ENCODE measurements at places on chromosomes 2 and 18. TPM values are rescaled to one million over a fixed set of nuclear protein-coding genes. Genes with fewer than 3 reads are reported as not detected.

DNA sequence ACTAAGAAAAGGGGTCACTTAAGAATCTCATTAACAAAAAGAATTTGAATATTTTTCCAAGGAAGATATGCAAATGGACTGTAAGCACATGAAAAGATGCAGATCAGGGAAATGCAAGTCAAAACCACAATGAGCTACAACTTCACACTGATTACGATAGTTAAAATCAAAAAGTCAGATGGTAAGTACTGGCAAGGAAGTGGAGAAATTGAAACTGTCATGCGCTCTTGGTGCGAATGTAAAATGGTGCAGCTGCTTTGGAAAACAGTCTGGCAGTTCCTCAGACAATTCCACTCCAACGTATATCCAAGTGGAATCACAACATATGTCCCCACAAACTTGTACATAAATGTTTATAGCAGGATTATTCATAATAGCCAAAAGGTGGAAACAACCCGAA, 81.4 kb downstream of the MSH2 start:
- DNase-seq, result no peak

DNA sequence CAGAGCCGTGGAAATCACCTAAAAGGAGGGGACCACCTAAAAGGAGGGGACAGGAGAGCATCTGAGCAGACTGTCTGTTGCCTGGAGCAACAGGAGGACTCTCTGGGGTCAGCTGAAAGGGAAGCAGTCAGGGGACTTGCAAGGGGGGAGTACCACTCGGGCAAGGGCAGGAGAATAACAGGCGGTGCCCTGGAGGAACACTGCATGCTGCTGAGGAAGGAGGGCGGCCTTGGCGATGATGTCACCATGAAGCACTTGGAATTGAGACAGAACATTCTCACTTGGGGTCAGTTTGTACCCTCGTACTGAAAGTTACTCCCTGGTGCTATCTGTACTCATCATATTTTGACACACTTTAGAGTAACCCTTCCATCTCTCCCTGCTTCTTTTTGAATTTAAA, 18.4 kb downstream of the SIX3 start:
- no peak for DNase-seq

- DNase-seq, result no peak
Observed at GRCh38 chr2:97995026-97995733, 568 bp downstream of the TMEM131 start.

PLB1 gene
- 8.2 TPM for total RNA-seq

FSIP2 gene
- 1.7 TPM for total RNA-seq

DNA sequence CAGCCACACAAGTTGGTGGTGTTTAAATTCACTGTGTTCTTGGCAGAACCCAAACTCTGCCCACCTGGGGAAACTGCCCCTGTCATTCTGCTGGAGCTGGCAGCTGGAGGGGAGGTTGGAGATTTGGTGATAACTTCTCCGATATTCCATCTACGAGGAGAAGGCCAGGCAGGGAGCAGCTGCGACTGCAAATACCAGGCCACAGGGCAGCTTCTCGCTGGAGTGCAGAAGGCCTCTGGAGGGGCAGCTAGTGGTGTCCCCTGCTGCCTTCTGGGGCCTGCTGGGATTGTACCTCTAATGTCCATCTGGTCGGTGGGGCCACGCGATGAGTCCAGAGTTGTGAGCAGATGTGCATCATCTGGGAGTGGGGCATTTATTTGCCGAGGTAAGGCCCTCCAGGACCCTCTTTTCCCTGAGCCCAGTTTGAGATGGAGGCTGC, 98.9 kb downstream of the ACKR3 start:
- no peak for DNase-seq

DNA sequence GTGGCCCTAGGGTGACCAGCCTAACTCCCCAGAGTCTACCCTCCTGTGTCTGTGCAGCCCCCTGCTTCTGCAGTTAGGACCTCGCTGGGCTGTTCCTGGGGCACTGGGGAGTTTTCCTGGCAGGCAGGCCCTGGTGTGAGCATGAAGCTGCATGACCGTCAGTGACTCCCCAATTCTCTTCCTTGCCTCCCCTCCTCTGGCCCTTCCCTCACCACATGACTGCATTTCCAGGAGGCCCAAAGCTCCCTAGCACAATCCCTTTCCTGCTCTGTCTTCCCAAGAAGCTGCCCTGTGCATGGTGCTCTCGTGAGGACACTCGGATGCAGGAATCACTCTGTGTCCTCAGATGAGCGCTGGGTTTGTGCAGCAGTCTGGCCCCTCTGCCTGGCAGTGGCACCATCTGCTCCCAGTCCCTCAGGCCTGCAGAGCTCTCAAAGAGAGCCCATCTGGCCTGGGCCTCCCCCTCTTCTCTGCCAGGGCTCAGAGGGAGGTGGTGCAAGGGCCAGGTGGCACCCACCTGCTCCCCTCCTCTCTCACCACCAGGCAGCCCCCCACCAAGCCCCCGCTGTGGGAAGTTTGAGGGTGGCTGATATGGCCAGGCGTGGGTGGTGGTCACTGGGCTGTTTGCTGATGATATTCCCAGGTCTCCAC, 125.6 kb upstream of the HS6ST1 start:
- DNase-seq, result no peak

GRCh38 chr2:40282428-40282827, 169.5 kb downstream of the SLC8A1 start:
- DNase-seq, result no peak

DNA sequence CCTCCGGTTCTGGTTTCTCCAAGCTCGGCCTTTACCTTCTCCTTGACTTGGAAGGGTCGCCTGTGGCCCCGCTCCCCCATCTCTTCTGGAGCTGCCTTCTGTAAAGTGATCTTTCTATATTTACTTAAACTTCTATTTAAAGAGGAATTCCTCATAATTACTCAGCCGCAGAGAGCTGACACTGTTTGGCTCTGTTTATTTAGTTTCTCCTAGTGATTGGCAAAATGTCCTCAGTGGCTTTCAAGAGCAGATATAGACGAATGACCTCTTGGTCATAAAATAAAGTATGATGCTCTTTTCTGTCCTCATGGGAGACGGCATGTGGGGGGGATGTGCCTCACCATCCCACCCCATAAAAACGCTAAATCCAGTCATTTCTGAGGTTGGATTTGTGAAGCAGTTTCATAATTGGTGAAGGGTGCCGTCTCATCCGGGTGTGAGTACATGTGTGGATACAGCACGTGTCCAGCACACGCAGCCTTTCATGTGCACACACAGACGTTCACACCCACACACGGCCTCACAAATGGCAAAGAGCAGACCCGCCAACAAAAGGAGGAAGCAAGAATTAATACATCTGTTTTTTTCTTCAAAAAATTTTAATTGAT, 43.4 kb upstream of the SMAD7 start:
- peak; percentile 27 for DNase-seq

CRYGD gene
- not detected for total RNA-seq

DNA sequence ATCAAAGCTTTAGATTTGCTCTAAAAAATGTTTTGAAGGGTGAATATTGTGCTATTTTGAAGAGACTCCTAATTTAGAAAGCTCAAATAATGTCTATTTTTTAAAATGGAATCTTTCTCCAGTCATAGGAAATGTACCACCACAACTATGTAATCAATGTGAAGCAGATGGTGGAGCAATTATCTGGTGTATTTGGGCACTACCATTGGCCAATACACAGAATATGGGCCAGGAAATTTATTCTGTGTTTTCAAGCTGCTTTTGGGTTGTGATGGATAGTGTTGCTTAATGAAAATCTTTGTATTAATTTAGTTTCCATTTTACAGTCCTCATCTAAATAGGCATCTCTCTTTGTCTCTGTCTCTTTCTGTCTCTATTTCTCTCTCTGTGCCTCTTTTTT, 17.1 kb upstream of the VWC2L start:
- no peak for DNase-seq

PDE11A gene
- 2.4 TPM for total RNA-seq

RGPD3 gene
- total RNA-seq, result not detected

DNA sequence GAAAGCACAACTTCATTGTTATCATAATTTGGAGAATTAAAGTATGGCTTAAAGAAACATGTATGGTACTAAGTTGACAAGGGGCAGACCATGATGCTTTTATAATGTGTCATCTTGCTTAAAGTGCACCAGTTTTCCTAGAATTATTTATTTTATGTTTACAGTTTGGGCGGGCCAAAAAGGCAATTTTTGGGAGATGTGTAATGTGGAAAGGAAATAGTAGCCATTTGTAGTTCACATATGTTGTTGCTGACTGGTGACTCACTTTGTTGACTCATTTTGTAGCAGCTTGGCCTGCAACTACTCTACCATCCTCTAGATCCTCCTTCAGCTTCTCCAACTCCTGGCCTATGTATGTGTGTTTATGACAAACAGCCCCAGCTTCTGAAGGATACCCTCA, 7.7 kb downstream of the ZSCAN30 start:
- DNase-seq, result no peak

DTYMK gene
- 23.1 TPM for total RNA-seq

DNA sequence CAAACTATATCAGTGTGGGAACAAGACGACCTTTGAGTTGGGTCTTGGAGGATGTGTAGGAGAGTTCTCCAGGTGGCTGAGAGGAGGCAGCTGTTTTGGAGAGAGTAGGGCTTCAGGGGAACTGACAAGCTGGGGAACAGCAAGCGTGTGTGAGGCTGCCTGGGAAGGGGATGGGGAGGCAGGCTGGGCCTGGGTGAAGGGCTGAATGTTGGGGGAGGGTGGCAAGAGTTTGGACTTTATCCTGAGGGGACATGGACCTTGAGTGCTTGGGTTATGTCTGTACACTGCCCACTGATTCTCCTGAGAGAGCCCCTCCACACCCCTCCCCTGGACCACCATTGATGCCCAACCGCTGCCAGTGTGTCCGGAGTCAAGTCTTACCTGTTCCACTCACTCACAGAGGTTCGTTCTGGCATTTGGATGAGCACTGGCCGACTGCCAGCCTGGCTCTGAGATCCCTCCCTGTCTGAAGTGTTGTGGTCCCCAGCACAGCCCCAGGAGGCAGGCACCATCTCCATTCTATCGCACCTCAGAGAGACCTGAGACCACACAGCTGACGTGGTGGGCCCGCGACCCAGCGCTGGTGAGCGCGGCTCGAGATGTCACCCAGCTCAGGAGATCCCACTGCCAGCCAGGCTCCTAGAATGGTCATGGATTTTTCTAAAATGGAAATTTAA, 59.5 kb downstream of the DCDC2C start:
- no peak for DNase-seq

GRCh38 chr18:31581498-31582197, 10.0 kb upstream of the TTR start:
- no peak for DNase-seq

DNA sequence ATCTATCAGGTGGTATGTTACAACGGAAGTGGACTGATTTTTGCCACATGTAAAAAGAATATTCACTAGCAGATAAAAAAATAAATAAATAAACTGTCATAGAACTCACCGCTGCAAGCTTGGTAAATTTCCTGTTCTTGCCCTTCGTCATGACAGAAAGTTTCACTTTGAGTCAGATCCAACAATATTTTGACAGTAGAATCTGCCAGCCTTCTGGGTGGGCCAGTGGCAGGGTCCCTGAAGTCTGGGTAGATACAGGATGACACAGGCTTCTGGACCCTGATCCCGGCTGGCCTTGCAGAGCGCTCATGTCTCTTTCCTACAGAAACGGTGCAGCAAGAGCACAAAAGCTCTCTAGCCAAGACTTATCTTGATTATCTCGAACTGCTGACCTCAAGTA, 97.8 kb upstream of the PMAIP1 start:
- no peak for DNase-seq

CYP27A1 gene
- total RNA-seq, result 4.7 TPM

- no peak for DNase-seq
Observed at GRCh38 chr2:39870871-39871270, 91.8 kb upstream of the THUMPD2 start.

GALNT13 gene
- total RNA-seq, result not detected

RNMT gene
- 29.1 TPM for total RNA-seq

- DNase-seq, result no peak
Observed at GRCh38 chr2:88852753-88853402, 161.4 kb downstream of the RPIA start.

- DNase-seq, result no peak
Observed at GRCh38 chr2:217263756-217264155, 403.9 kb upstream of the TNP1 start.

- DNase-seq, result peak; percentile 37
Observed at GRCh38 chr2:72010647-72011369, 136.9 kb downstream of the CYP26B1 start.

- no peak for DNase-seq
Observed at GRCh38 chr2:202149936-202150335, 76.9 kb downstream of the KIAA2012 start.

- no peak for DNase-seq
Observed at GRCh38 chr2:234534515-234534914, 37.6 kb upstream of the ARL4C start.

DNA sequence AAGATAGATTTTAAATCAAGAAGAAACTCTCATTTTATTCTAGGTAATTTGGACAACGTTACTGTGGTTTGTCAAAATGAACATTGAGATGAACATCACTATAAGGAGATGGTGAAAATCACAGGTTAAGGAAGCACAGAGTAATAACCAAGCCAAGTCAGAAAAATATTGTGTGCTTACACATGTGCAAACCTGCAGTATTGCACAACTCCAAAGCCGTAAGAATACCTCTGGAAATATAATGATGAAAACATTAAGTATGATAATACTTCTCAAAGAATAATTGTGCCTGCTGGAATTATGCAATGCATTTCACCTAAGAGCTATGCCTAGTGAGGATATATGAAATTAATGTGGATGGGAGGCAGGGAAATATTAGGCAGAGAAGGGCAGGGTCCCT, 21.1 kb upstream of the GALNT5 start:
- no peak for DNase-seq

GRCh38 chr18:48615566-48616401, 77.0 kb downstream of the CTIF start:
- DNase-seq, result no peak

Data from chondrocyte (in vitro differentiated cells).